ENCODE measurements at places on chromosomes 6 and 20. TPM values are rescaled to one million over a fixed set of nuclear protein-coding genes. Genes with fewer than 3 reads are reported as not detected.

PFDN4 gene
- total RNA-seq: 22.2 TPM

ADA gene
- 11.3 TPM for total RNA-seq

MMS22L gene
- total RNA-seq: 5.1 TPM

TRERF1 gene
- total RNA-seq: 2.6 TPM

SLC23A2 gene
- 12.8 TPM for total RNA-seq

MLIP gene
- total RNA-seq: 234 TPM

LAMA2 gene
- 125 TPM for total RNA-seq

TRDN gene
- total RNA-seq: 207 TPM

ID1 gene
- 103 TPM for total RNA-seq

FANCE gene
- 3.7 TPM for total RNA-seq

RNF144B gene
- 19.0 TPM for total RNA-seq

DAAM2 gene
- 15.8 TPM for total RNA-seq

GPR6 gene
- not detected for total RNA-seq

KCNS1 gene
- total RNA-seq: 0.21 TPM

PTPRK gene
- 29.6 TPM for total RNA-seq

C20orf141 gene
- not detected for total RNA-seq

FGD2 gene
- total RNA-seq: 15.1 TPM

BPI gene
- not detected for total RNA-seq

POPDC3 gene
- 35.5 TPM for total RNA-seq

CRISP2 gene
- not detected for total RNA-seq

NRSN1 gene
- not detected for total RNA-seq

RBPJL gene
- total RNA-seq: not detected

DLL1 gene
- total RNA-seq: 26.8 TPM

PHACTR1 gene
- total RNA-seq: 12.2 TPM

CLDN20 gene
- not detected for total RNA-seq

THBD gene
- 50.5 TPM for total RNA-seq

HLA-DPA1 gene
- 54.1 TPM for total RNA-seq

NOTCH4 gene
- 22.4 TPM for total RNA-seq

CRIP3 gene
- 0.85 TPM for total RNA-seq

OXT gene
- 0.65 TPM for total RNA-seq

LIN28B gene
- total RNA-seq: not detected

HDGFL1 gene
- not detected for total RNA-seq

BPIFA1 gene
- not detected for total RNA-seq

SPATA25 gene
- 2.2 TPM for total RNA-seq

SMLR1 gene
- total RNA-seq: not detected

MEI4 gene
- 0.84 TPM for total RNA-seq

HRH3 gene
- not detected for total RNA-seq

PKIB gene
- not detected for total RNA-seq

IYD gene
- total RNA-seq: not detected

TULP4 gene
- 159 TPM for total RNA-seq

ARHGAP40 gene
- total RNA-seq: not detected

C6orf52 gene
- total RNA-seq: not detected

SLC4A11 gene
- total RNA-seq: 0.52 TPM

RBM24 gene
- total RNA-seq: 121 TPM

HELZ2 gene
- 36.0 TPM for total RNA-seq

NHLRC1 gene
- total RNA-seq: 1.6 TPM

ZBP1 gene
- total RNA-seq: 0.47 TPM

PHACTR2 gene
- total RNA-seq: 56.7 TPM

SNX9 gene
- total RNA-seq: 39.9 TPM

SLC12A5 gene
- total RNA-seq: 3.2 TPM

TCP11 gene
- not detected for total RNA-seq

LY6G6D gene
- total RNA-seq: not detected

POLR3F gene
- 6.5 TPM for total RNA-seq

SPDEF gene
- total RNA-seq: not detected

MUCL3 gene
- not detected for total RNA-seq

PACSIN1 gene
- 8.4 TPM for total RNA-seq
